Breast epithelium (tissue), 4 donors: ENCODE measurements at places on chromosomes 7 and 10. TPM values are rescaled to one million over a fixed set of nuclear protein-coding genes. Genes with fewer than 3 reads are reported as not detected.

- DNase-seq, result no peak
These were observed 8.3 kb downstream of the PSTK start for GRCh38 chr10:122988501-122988900.

DNA sequence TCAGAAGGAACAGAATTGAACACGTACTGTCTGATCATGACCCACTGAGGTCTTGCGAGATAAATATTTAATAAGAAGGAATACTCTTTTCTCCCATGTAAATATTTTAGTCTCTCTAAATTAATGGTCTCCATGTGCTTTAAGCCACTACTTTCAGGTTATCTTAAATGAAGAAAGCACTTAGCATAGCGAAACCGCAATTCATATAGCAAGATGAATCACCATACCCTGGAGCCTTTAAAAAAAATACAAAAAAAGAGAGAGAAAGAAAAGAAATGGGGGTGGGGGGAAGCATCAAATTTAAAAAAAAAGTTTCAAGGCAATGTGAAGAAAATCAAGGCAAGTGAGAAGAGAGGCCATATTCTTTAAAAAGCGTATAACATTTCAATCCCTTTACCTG lies 82.5 kb downstream of the CTTNBP2 start:
- no peak for DNase-seq

DNA sequence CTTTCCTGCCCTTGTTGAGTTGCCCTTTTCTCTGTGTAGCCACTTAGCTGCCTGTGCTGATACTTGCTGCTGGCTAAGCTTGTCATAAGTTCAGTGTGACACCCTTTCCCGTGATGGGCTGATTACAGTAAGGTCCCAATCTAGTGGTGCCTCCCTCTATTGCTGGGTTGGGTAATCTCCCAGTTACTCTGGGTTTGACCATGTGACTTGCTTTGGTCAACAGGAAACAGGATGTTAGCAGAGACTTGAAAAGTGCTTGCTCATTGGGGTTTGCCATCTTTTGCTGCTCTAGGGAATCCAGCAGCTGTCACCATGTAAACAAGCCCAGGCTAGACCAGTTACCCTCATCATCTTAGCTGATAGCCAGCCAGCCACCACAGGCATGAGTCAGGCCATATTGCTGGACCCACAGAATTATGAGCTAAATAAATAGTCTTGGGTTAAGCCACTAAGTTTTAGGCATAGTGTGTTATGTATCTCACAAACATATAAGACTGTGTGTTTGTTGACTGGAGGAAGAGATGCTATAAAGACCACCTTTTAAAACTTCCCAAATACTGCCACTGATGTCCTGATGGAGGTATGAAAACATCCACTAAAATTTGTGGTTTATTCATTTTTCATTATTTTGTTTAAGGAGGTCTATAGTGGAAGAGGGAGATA lies 4.0 kb upstream of the LEP start:
- DNase-seq, result no peak

GRCh38 chr7:40810274-40810673 lies 675.5 kb downstream of the SUGCT start:
- DNase-seq, result no peak

DNA sequence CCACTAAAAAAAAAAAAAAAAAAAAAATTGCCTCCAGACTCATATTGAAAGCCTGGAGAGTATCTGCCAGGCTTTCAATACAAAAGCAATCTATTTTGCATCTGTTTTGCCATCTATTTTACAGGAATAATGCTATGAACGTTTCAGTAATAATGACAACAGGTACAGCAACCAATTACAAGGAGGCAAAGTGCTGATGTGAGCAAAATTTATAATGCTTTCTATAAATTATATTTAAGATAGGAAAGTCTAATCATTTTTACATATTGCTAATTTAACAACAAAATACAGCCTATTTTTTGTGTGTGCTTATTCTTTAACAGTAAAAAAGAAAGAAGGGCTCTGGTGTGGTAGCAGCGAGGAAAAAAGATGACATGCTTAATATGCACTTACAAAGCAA lies 10.0 kb downstream of the WDR91 start:
- DNase-seq, result no peak

DNA sequence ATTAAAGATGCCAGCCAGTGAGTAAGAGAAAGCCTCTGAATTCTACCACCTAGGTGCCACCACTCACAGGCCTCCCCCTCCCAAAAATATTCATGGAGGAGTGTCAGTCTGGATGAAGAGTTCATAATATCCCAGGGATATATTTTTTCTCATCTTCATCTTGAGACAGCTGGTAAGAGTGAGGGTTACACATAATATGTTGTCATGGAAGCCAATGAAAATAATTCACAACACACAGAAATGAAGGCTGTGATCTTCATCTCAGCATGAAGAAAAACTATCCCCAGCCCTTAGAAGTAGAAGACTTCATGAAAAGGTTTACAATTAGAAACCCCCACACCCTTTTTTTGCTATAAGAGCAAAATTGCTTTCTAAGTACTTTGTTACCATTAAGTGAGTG lies 175.6 kb downstream of the DNAH11 start:
- DNase-seq, result no peak

GRCh38 chr10:35089611-35090161 lies 455 bp downstream of the CUL2 start:
- DNase-seq, result no peak

GRCh38 chr7:22811746-22812280 lies 10.8 kb downstream of the TOMM7 start:
- DNase-seq, result no peak

DNA sequence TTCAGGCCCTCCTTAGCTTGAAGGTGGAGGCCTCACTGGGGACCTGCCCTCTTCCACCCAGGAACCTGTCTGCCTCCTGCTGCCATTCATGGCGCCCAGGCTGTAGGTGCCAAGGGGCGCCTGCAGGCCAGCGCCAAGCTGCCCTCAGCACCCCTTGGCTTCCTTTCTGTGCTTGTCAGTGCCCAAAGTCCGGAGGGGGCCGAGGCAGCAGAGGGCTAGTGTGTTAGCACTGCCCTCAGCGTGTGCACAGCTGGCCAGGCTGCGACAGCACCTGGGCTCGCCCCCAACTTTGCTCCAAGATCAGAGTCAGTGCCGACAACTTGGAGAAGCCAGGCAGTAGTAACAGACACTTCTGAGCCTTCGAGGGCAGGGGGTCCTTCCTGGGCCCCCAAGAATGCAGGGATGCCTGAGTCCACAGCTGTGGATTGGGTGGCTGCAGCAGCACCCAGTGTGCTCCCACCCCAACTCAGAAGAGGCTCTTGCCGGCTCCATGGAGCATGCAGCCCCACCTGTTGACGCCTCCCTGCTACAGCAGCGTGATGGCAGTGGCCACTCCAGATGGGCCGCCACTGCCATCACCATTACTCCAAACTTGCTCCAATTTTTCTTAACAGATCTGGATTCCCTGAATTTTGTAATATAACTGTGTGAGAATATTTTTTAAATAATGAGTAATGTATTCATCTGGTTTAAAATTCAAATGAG lies 41.7 kb downstream of the CACUL1 start:
- no peak for DNase-seq

DNA sequence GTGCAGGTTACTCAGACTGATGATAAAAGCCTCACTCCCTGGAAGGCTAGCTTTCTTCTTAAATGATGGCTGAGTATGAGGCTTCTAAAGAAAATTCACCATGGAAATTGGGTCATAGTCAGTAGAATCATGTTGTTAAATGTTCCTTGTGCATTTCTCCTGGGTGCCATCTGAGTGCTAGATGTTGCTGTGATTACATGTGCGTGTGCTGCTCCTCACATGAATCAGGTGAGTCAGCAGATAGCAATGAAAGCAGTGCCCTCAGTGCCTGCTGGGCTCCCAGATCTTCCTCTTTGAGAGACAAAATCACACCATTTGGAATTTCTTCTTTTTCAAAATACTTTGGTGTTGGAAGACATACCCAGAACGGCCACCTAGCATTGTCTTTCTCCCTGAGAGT lies 331.7 kb downstream of the XPNPEP1 start:
- DNase-seq, result no peak

GRCh38 chr7:79652619-79653018 lies 199.2 kb upstream of the MAGI2 start:
- DNase-seq, result no peak

DNA sequence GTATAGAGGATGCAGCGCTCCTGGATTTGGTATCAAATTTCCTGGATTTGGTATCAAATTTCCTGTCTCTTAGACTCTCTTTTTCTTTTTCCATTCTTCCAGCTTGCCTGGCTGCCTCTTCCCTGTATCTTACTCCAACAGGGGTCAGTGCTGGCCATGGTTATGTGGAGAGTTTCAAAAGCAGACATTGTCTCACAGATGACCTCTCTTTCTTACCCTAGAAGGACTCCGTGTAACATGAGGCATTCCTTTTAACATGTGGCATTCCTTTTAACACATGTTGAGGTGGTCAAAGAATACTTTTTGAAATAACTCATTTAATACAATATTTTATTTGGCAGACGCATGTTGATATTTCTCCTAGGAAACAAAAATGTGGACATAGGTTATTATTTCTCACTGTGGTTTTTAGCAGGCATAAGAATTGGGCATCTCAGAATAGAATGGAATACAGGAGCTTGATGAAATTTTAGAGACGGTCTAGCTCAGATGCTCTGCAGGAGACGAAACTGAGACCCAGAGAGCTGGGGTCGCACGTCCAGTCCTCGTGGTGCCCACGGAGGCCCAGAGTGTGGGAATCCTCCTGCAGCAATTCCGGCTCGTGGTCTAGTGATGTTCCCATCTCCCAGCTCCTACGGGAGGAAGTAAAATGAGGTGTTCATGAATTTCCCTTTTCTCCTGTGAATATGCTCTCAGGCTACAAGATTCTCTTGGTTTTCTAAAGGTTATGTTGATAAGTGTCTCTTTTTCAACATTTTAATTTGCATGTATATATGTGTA lies 59.6 kb upstream of the PITRM1 start:
- no peak for DNase-seq

DNA sequence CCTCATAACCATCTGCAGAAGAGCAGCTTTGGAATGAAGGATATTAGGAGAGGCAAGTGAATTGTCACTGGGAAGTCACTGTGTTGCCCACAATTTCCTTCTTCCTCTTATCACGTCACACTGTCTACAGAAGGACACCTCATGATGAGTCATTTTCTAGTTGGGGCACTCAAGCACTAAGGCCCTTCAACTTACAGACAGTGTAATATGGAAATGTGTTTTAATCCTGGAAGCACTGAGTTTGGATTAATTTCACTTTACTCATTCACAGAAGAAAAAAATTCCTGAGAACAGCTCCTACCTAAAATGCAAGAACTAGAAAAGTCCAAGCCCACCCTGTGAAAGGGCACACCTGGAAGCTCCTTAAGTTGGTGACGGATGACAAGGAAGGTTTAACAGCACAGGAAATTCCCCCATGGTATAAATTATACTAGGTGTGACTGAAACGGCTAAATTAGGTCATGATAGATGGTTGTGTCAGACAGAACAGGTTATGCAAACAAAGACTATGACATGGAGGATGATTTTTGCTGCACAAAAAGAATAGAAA lies 56.6 kb downstream of the PARD3 start:
- DNase-seq, result no peak

DNA sequence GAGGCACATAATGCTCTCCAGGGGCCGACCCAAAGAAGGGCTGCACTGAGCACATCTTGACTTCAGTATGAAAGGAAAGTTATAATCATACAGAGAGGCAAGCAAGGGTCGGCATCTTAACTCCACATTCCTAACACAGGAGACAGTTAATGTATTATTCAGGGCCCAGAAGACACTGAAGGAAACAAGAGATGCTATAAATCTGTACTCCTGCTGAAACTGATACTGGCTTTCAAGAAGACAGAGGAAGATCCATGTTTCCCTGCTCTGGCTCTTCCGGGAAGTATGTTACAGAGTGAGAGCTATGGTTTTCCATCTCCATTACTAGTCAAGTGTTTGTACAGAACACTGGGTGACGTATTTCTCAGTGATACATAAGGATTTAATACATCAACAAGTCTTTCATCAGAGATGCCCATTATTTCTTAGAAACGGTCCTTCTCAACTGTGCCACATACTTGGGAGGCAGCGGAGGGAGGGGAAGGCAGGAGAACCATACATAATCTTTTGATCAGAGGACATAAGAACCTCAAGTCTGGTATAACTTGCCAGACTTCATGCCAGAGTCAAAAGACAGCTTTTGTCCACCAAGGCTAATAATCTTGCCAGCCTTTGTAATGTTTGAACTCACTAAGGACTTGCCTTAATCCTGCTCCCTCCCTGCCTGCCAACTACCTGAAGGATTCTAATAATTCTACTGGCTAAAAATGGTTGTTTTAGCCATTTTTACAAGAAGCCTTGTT lies 58.1 kb downstream of the ENO4 start:
- DNase-seq, result no peak

- no peak for DNase-seq
These were observed 3.1 kb upstream of the HOXA4 start for GRCh38 chr7:27133409-27134231.

DNA sequence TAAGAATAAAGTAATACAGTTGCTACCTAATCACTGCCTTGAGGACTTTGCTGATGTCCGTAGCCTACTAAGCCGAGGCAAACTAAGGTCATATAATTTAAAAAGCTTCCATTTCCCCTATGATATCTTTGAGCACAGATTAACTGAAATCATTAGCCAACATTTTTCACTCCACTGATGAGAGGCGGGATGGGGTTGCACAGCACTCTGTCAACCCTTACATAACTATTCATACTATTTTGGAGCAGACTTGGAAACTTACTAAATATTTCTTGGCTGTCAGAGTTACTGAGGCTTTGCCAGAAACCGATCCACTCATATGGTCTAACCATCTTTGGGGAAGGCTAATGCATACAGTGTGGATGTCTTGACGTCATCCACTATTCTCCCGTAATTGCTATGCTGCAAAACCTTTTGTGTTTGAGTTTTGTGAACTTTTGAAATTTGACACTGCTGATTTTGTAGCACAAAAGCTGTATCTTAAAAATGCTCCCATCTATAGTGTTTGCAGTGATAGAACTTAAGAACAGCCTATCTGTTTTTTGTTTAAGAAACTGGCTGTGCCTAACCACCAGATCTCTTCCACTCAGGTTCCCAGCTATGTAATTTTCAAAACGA lies 248.7 kb downstream of the TSPAN12 start:
- no peak for DNase-seq

DNA sequence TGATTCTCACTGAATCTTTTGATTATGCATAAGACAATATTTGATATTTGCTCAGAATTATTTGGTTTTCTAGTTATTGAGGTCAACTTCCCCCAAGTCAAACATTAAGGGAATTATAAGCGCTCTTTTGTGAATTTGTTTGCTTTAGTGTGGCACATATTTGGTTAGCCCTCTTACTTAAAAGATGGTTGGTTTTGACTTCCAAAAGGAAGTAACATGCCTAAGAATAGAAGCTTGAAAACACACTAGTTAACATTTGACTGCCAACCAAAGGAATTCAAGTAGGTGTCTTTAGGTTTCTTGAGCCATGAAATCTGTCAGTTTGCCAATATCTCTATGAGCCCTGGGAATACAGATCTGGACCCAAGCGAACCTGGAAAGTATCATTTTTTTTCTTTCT lies 24.9 kb downstream of the STEAP4 start:
- no peak for DNase-seq

GRCh38 chr7:146129997-146130396 lies 13.4 kb downstream of the CNTNAP2 start:
- no peak for DNase-seq

The TAF3 gene
- total RNA-seq, result 9.2 TPM

The CCDC172 gene
- total RNA-seq, result not detected

The DYNC1I1 gene
- total RNA-seq, result 7.7 TPM

The MOGAT3 gene
- not detected for total RNA-seq

The C10orf67 gene
- not detected for total RNA-seq

The VIPR2 gene
- total RNA-seq, result 14.0 TPM
